ENCODE measurements at places on chromosomes 13 and 19. TPM values are rescaled to one million over a fixed set of nuclear protein-coding genes. Genes with fewer than 3 reads are reported as not detected.

AP3D1 gene
- 167 TPM for total RNA-seq

DNA sequence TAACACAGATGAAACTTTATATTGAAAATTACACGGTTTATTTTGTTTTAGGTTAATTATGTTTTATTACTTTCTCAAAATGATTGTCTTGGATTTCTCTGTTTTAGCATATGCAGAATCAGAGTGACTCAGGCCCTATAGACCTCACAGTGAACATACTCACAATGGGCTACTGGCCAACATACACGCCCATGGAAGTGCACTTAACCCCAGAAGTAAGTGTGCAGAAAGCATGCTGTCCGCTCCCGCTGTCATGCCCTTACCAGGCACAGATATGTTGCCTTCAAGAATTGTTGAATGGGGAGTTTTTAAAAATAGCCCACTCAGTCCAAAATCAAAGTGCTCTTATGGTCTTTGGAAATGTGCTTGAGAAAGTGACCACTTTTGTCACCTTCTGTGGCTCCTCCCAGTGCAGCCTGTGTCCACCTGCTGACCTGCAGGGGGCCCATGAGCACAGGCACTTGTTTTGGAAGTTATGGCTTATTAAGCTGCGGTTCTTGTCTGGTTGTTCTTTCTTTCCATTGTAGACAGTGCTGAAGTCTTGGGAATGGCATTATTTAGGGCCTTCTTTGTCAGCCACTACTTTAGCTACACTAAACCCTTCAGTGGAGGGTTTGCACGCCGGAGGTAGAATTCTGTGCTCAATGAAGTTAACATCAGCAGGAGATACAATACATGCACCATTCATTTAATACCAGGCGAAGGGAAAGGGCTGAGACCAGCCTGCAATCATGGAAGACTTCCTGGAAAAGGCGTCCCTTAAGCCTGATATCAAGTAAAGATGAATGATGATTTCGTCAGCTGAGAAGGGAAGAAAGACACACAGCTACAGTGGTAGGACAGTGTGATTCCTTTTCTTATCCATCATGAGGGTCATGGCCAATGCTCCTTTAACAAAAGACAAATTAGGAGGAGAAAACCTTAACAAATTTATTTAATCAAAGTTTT is 36.7 kb downstream of the CUL4A start:
- no peak for DNase-seq

DNA sequence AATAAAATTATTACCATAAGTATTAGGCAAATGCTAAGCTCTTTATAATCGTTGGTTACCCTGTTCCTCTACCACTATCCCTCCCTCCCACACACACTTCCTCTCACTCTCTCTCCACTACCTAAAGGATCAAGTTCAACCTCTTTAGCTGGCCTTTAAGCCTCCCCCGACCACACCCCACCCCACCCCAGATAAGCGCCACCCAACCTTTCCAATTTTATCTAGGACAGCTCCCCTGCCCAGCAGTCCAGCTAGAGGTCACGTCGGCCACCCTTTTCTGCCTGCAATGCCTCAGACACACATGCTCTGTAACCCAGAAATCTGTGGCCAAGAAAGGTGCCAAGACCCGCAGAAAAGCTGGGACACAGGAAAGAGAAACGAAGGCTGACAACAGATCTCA is 1.1 kb downstream of the LYPD4 start:
- DNase-seq: no peak

DNA sequence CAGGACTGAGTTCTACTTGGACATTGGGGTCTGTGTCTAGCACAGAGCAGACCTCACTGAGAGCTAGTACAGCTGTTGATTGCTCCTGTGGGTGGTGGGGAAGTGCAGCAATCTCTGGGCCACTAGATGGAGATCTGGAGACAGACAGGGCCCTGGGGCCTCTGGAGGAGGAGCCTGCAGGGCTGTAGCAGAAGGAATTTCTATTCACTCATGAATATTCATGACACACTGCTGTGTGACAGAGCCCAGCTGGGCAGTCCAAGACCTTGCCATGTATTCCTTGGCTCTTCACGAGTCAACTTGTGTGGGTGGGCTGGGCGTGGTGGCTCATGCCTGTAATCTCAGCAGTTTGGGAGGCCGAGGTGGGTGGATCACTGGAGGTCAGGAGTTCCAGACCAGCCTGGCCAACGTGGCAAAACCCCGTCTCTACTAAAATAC is 37.5 kb downstream of the SUGP2 start:
- peak; percentile 85 for DNase-seq

- no peak for DNase-seq
These were observed 1364.9 kb upstream of the MIR17HG start for GRCh38 chr13:89982407-89983095.

- DNase-seq: no peak
These were observed 61.9 kb downstream of the DPF1 start for GRCh38 chr19:38162094-38162493.

GRCh38 chr19:41868989-41869300 is 8.1 kb upstream of the CD79A start:
- no peak for DNase-seq

GRCh38 chr13:33745370-33746324 is 72.3 kb upstream of the RFC3 start:
- DNase-seq: no peak

IQCN gene
- total RNA-seq: 0.69 TPM

DNA sequence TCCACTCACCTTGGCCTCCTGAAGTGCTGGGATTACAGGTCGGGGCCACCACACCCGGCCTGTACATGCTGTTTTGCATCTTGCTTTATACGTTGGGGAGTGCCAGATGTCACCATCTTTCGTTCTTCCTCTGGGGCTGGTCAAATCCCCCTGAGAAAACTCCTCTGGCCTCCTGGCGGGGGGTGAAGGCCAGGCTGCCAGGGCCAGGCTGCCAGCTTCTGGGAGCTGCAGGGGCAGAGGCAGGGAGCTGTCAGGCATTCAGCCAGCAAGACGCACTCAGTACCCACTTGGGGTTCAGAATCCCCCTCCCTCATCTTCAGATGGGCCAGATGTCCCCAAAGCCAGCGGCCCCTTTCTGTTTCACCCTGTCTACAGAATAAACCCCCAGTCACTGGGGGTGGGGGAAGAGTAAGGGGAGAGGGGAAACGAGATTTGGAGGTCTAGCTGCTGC is 16.1 kb downstream of the ZSWIM9 start:
- DNase-seq: no peak

DNA sequence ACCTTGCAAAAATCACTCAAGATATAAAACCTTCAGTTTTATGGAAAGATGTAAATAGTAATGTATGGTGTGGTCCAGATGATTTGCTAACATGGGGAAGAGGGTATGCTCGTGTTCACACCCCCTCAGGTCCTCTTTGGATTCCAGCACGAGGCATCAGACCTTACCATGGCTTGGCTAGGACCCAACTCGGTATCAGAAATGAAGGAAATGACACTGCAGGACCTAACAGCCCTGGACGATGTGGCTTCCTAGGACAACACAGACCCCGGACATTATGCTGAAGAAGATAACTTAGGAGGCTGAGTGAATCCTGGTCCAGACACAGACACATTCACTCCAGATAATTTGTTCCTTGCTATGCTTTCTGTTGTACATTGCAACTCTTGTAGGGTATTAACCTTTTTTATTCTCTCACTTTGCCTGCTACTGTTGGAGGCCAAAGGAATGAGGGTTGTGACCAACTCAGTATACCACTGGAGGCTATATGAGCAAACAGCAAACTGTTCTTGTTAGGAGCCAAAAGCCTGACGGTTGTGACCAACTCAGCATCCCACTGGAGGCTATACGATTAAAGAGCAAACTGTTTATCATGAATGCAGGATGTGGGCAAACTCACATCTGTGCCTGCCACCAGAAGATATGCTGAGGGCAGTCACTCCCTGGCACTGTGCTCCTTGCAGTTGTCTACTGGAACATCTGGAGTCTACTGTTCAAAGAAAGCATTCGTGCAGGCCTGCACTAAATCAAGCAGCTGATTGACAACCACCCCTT is 121.7 kb downstream of the ZNF429 start:
- DNase-seq: no peak

PSG11 gene
- 0.17 TPM for total RNA-seq

GRCh38 chr13:60514891-60515290 is 117.9 kb downstream of the TDRD3 start:
- no peak for DNase-seq

SULT2A1 gene
- total RNA-seq: not detected

CEACAM21 gene
- total RNA-seq: not detected

GRCh38 chr13:100275746-100276145 is 186.9 kb downstream of the PCCA start:
- no peak for DNase-seq

GRCh38 chr13:26221399-26221720 is 754 bp downstream of the RNF6 start:
- no peak for DNase-seq

DNA sequence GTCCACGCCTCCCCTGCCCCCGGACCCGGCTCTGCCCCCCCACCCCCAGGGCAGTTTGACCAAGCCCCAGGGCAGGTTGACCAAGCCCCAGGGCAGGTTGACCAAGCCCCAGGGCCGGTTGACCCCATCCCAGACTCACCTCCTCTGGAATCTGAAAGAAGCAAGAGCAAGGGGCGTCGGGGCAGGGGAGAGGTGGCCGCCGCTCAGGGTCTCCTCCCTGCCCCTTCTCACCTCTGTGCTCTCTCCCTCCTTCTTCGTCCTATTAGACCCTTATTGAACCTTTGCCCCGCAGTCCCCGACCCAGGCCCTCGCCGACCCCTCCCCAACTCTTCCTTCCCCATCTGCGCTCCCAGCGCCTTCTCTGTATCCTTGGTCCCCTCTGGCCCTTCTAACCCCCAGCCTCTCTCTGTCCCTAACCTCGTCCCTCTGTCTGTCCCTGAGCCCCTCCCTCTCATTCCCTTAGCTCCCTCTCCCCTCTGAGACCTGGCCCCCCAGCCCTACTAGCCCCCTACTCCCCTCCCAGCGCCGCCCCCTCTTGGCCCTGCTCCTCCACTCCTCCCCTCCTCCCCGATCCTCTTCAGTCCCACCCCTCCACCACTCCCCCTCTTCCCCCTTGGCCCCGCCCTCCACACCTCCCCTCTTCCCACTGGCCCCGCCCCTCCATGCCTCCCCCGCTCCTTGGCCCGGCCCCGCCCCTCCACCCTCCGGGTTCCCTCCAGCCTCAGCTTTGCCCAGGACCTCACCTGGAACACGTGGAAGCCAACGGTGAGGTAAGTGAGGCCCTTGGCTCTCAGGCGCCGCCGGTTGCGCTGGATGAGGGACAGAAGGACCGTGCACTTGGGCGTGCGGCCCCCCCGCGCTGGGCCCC is 7.6 kb downstream of the CAPN12 start:
- DNase-seq: no peak

GRCh38 chr13:111957913-111958450 is 109.0 kb upstream of the SOX1 start:
- DNase-seq: no peak

- DNase-seq: no peak
These were observed 25.3 kb downstream of the FBXO27 start for GRCh38 chr19:39007096-39007495.

GATAD2A gene
- 62.1 TPM for total RNA-seq

Data from A172 (cell line).